Effector CD8-positive, alpha-beta T cell (primary cell): ENCODE measurements at places on chromosomes 2 and 18.

GRCh38 chr2:212974692-212975091, 176.7 kb downstream of the IKZF2 start:
- DNase-seq: no peak

- no peak for DNase-seq
Observed at GRCh38 chr2:82781176-82781915, 1677.7 kb downstream of the SUCLG1 start.

GRCh38 chr2:232981356-232981755, 31.7 kb downstream of the NGEF start:
- no peak for DNase-seq

- no peak for DNase-seq
Observed at GRCh38 chr2:239292959-239293774, 107.7 kb downstream of the HDAC4 start.

DNA sequence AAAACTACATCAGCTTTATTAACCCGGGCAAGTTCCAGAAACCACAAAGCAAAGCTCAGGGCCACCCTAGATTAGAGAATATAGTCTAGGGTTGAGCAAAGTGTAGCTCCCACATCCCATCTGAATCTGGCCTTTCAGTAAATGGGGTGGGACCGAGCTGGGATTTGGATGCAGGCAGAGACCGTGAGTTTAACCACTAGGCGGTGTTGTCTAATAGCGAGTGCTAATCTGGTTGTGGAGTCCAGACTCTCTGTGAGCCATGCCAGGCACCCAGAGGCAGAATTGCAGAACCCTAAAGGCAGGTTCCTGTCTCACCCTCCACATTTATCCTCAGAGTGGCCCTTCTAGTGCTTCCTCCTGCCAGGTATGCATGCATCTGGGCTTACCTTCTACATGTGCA, 435.9 kb downstream of the TSN start:
- DNase-seq: no peak

- no peak for DNase-seq
Observed at GRCh38 chr2:42142547-42143184, 26.5 kb upstream of the EML4 start.

DNA sequence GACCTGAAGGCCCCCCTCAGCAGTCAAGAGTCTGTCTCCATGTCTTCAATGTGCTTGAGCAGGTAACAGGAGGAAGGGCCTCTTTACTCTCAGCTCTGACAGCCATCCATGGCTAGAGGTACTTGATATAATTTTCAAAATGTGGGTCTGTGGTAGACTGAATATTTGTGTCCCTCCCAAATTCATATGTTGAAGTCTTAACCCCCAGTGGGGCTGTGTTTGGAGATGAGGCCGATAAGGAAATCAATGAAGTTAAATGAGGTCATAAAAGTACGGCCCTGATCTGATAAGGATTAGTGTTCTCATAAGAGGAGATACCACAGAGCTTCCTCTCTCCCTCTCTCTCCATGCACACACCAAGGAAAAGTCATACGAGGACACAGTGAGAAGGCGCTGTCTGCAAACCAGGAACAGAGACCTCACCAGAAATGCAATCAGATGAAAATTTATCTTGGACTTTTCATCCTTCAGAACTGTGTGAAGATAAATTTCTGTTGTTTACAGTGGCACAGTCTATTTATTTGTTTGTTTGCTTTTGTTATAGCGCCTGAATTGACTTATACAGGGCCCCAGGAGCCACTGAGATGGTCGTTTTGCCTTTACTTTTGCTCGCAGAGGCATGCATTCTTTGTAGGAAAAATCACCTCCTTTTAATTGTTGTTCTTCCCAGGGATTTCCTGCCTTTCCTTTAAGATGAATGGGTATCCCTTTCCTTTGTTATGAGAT, 274.8 kb upstream of the TRIB2 start:
- no peak for DNase-seq

- DNase-seq: no peak
Observed at GRCh38 chr18:80249217-80250093, 2.1 kb upstream of the PARD6G start.
